Right ventricle myocardium inferior (tissue), 1 donor: ENCODE measurements at places on chromosomes 4 and X.

GRCh38 chr4:76611616-76612207 lies 176.7 kb downstream of the SHROOM3 start:
- no peak for DNase-seq

DNA sequence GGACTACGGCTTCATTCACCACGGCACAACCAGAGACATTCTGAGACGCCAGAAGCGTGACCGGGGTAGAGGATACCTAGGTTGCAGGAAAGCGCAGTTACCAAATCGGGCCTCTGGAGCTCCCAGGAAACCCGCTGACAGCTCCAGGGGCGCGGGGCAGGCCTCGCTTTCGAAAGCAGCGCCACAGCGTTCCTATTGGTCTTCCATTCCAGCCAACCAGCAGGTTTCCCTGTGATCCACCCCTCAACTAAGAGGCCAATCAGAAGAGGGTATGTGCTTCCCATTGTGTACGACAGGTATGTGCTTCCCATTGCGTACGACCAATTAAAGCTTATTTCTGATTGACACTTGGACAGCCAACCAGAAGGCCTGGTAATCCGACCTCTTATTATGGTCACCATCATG lies 14.9 kb downstream of the SNX12 start:
- no peak for DNase-seq

DNA sequence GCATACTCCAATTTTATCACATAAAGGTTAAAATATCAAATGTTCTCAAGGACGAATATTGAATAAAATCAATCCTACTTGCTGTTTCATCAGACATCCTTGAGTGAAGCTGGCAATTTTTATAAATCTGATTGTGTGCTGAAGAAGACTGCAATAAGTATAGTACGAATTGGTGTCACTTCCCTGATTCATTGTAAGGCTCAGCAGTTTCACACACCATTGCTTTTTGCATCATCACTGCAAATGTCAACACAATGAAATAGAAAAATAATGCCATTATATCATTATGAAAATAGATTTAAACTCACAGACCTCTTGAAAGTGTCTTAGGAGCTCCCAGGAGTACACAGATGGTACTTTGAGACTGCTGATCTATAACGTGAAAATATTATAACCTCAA lies 172.5 kb downstream of the ANKRD50 start:
- no peak for DNase-seq

- DNase-seq: no peak
These were observed 10.7 kb downstream of the SLC39A8 start for GRCh38 chr4:102334624-102335023.

DNA sequence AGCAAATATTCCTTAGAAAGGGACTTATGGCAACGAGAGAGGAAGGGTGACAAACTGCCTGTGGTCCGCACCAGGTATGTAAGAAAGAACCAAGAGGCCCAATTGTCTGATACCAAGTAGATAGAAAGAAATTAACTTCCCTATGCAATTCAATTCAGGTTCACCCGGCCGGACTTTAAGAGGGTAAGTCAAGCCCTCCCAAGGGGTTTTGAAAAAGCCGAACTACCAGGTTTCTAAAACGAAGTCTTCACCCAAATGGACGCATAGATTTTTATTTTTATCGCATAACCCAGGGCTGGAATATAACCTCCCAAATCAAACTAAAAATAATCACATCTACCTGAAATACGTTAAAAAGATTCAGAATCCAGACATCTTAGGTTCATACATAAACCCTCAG lies 1.6 kb upstream of the MAB21L2 start:
- DNase-seq: no peak

GRCh38 chr4:172573899-172574298 lies 594.7 kb upstream of the GALNT7 start:
- DNase-seq: no peak

DNA sequence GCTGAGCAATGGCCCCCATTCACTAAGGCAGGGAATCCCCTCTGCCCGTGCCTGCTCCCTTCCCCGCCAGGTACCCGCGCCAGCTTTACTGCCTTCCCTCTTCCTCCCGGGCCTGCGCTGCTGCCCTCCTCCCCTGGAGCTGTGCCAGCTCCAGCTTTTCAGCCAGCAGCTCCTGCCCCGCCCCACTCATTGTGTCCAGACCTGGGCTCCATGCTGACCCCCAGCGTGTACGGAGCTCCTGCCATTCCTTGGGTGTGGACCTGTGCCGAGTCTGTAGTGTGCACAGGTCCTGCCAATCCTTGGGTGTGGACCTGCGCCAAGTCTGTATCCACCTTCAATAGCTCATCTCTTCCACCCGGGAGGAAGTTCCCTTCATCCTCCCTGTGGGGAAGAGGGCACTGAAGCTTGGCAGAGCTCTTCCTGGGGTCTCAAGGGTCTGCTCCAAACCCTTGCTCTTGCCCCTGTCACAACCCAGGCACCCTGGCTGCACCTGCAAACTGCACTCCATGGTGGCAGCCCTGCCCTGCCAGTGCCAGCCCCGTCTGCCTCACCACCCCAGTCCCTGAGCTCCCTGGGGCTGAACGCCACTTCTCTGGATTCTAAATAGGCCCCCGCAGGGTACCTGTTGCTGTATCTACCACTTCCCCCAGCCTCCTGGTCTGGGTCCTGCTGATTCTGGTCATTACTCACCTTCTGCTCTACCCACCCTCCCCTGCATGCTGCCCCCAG lies 63.9 kb downstream of the TRMT44 start:
- peak; percentile 45 for DNase-seq

- DNase-seq: no peak
These were observed 240.5 kb downstream of the CFAP47 start for GRCh38 chrX:36160081-36160480.
